Effector CD4-positive, alpha-beta T cell (primary cell): ENCODE measurements at places on chromosomes 16 and 17.

GRCh38 chr16:87558682-87559081 lies 43.6 kb upstream of the JPH3 start:
- no peak for DNase-seq

GRCh38 chr17:78716814-78717393 lies 65.2 kb downstream of the CYTH1 start:
- DNase-seq, result no peak

GRCh38 chr16:73558219-73558618 lies 510.3 kb upstream of the ZFHX3 start:
- no peak for DNase-seq

DNA sequence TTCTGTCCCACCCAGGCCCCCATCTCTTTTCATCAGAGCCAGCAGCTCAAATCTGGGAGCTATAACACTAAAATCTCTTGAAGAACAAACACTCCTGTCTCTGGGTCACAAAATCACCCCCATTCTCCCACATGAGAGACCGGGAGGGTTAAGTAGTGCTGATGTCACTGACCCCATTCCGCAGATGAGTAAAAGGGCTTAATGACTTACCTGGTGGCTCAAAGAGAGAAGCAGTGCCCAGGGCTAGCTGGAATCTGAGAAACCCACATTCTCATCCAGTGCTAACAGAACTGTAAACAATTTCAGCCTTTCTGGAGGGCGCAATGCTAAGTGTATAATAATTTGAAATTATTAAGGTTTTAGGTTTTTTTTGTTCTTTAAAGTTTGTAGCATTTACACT lies 26.3 kb upstream of the LHX1 start:
- no peak for DNase-seq

GRCh38 chr16:53704445-53704813 lies 473 bp downstream of the FTO start:
- no peak for DNase-seq

GRCh38 chr16:799948-800833 lies at the start of gene GNG13:
Gene GNG13, minus strand, starts transcription at chr16:800734. Its CDS starts 1,657 bp downstream, at chr16:799077.
- no peak for DNase-seq

DNA sequence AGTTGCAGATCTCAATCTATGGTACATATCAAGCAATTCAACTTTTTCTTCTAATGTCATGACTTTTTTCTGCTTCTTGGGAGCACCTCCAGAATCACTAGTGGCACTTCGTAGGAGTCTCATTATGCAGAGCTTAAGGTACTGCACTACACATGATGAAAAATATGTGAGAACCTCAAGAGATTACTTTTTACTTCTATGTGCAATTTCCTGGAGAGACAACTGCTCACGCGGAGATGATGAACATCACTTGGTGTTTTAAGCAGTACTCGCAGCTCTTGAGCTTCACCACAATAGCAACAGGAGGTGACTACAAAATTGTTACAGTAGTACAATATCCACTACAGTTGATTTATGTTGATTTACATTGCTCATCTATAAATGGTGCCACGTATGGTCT lies 79.7 kb downstream of the MRTFB start:
- no peak for DNase-seq

GRCh38 chr16:80610481-80611156 lies 69.8 kb downstream of the DYNLRB2 start:
- DNase-seq, result no peak

DNA sequence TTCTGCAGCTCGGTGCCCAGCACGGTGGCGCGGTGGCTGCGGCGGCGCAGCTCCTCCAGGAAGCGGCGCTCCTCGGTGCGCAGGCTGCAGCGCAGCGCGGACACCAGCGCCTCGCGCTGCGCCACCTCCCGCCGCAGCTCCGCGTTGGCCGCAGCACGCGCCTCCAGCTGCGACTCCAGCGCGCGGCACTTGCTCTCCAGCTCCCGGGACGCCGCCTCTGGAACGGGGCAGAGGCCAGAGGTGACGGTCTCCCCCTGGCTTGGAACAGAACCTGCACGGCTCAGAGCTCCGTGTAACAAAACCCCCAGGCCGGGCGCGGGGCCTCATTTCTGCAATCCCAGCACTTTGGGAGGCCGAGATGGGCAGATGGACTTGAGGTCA lies 13.2 kb upstream of the CLUH start:
- no peak for DNase-seq

DNA sequence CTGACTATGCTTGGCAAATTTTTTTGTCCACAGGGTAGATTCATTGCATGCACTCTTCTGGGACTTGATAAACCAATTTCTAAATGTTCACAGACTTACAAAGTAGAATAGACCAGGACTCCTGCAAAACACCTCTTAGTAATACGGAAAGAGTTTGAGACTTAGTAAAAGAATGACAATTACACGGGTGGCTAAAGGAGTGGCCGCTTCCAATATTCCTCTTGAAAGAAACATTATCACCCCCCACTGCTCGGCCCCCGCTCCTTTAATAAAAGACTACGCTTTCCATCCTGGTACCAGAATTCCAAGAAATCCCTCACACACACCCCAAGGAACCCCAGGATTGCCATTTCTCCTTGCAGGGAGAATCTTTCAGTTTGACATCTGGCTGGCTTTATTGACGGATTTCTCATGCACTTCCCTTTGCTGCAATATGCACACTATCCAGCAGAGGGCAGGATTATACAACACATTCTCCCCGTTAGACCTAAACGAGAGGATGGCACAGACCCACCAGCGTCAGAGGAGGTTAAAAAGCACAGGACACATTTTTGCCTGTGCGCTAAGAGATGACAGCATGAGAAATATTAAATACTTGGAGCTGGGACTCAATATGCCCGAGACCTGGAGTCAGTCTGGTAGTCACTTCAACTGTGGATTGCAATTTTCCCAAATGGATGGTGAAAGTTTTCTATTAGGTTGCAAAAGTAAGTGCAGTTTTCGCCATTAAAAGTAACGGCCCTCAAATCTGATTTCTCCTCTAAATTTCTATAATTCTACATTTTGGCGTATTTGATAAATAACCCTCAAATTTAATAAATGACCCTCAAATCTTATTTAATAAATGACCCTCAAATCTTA lies 46.6 kb upstream of the NUDT7 start:
- peak; percentile 37 for DNase-seq

DNA sequence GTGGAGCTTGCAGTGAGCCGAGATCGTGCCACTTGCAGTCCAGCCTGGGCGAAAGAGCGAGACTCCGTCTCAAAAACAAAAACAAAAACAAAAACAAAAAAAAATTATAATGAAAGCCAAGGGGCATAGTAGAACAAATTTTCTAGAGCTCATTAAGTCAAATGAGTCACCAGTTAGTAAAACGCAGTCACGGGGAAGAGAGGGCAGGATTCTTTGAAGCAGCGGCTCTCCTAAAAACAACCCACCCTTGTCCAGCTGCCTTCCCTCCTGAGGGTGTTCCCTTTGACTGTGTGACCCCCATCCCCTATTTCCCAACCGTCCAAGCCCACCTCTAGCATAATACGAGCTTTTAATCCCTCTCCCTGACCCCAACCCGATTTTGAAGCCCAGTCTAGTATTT lies 44.1 kb upstream of the STH start:
- DNase-seq, result no peak

GRCh38 chr16:57306676-57307341 lies 22.3 kb upstream of the PLLP start:
- DNase-seq, result no peak

GRCh38 chr16:70375636-70376611 lies 29.2 kb downstream of the DDX19A start:
- DNase-seq, result no peak

DNA sequence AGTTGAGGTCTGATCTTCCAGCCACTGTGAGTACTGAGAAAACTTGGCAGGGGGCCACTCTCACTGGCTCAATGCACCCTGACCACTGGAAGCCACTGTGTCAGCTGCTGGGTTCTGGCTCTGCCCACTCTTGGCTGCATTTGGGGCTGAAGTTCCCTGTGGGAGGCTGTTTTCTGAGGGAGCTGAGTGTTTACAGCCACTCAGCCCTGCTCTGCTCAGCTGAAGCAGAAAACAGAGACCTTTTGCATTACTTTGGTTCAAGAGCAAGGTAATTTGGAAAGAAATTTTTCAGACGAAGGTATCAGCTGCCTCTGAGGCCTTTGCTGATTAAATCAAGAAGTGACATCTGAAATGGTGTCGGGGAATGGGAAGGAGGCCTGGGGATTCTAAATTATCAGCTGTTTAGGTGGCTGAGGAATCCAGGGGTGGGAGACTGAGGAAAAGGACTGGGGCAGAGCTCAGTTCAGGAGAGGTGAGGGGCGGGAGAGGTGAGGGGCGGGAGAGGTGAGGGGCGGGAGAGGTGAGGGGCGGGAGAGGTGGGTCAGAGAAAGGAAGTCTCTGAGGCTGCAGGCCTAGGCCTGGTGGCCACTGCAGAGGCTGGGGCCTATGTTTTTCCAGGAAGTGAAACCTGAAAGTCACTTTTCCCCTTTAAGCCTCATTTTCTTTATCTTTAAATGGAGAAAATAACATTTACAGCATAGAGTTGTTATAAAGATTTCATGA lies at the start of gene ACSM5:
Gene ACSM5 (plus strand): TSS at position 137 of the 723 bp plus-strand sequence. CDS start 1,951 bp downstream, outside the sequence.
- DNase-seq, result no peak

GRCh38 chr16:70381604-70382342 lies 35.1 kb downstream of the DDX19A start:
- DNase-seq, result no peak

- no peak for DNase-seq
Measured at GRCh38 chr17:17757956-17758845, 76.9 kb downstream of the RAI1 start.

DNA sequence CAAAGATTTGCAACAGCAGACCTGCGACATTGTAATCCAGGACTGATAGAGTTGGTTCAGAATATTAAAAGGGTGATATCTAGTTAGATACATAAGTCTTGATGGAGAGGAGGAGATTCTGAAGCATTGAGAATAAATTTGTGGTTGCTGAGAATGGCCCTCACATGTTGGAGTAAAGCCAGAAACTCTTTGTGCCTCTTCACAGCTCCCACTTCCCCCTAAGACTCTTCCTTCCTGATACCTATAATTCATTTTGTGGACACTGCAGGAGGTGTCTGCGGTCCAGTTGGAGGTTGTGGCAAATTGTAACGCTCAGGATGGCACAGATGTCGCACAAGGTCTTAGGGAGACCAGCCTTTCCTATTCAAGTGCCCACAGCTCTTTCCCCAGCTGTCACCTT lies 17.5 kb downstream of the WWOX start:
- DNase-seq, result no peak

DNA sequence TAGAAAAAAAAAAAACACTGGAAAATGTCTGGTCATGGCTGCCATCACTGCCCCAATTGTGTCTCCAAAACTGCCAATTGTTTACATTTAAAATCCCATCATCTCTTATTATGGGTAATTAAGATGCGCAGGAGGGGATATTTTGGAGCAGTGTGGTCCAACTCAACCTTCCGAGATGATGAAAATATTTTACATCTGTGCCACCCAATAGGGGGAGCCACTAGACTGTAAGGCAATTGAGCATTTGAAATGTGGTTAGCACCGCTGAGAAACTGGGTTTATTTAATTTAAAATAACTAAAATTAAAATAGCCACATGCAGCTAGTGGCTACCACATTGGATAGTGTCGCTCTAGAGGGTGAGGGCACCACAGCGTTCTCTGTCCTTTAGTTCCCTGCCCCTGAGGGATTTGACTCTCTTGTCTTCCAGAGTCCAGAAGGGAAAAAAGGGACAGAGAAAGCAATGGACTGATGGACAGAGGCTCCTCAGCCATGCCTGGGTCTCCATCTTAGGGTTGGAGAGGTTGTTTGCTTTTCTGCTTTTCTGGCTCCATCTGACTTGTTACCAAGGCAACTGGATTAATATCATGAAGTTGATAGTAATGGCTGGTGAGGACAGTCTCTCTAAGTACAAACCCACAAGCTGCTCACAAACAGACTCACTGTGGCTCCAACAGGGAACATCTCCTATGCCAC lies 3.5 kb downstream of the MPO start:
- no peak for DNase-seq

DNA sequence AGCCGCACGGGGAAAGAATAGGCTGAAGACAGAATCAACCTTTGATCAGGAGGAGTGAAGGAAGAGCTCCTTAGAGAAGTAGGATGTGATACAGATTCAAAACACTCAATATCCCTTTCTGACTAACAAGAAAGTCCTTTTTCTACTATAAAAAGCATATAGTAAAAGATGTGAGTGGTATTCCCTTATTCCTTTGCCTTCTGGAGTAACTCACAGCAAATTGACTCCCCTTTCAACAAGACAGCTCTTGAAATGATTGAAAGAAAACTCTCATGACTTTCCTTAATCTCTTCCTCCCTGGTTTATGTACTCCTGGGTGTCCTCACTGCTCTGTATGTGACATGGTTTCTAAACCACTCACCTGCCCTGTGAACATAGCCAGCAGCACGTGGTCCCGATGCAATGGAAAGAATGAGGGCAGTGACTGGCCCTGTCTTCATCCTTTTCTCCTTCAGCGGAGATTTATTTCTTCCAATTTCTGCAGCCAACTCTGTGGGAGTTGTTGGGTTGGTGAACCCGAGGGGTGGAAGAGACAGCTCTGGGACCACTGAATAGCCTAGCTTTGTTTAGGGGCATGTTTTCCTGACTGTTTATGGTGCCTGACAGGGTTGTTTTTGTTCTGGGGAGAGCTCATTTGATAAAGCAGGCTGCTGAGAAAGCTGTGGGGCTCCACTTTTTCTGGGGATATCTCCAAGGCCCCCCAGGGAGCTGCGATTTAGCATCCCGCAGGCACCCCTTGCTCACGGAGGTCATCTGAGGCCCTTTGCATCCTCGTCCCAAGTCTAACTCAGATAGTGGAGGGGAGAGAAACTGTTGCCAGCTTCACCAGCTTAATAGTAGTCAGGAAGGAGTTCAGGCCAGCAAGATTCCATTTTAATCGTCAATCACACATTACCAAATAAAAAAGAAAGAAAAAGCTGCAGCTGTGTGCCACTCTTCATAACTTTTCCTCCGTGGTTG lies 46.7 kb downstream of the MAP2K6 start:
- DNase-seq, result no peak

DNA sequence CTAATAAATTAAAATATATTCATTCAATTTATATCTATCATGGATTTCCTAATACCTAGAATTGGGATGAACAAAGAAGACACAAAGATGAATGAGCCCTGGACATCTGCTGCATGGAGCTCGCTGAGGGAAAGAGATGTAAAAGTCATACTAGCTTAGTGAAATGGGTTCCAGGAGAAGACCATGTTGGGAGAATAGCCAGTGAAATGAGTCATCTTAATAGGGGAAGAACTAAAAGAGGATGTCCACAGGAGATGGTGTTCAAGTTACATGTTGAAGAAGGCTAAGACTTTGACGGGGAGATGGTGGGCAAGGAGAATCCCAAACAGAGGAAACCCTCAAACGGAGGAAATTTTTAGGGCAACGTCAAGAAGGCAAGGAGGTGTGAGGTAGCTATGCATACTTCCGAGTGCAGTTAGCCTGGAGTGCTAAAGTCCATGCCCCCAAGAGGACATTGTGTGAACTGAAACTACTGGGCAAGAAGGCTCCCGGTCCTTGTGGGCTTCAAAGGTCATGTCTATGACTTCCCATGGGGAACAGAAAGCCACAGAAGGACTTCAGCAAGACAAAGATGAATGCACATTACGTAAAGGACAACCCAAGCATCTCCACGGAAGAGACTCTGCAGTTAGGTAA lies 220.5 kb upstream of the CDH11 start:
- no peak for DNase-seq

DNA sequence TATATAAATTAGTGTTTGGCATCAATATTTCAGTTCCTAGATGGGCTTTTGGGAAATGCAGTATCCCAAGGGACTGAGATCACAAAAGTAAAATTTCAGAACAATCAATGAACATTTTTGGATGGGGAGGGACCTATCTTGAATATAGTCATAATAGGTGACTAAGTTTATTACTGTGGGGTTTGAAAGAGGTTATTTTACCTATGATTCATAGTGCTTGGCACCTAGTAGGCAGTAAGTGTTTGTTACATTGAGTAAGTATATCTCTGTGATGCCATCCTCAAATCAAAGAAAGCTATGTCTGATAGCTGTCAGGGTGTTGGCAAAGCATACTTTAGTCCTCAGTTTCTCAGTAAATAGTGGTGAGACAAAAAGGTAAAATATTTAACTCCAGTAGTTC lies 36.9 kb downstream of the ZNF207 start:
- DNase-seq, result no peak
